ENCODE measurements at places on chromosomes 2 and 18.

DNA sequence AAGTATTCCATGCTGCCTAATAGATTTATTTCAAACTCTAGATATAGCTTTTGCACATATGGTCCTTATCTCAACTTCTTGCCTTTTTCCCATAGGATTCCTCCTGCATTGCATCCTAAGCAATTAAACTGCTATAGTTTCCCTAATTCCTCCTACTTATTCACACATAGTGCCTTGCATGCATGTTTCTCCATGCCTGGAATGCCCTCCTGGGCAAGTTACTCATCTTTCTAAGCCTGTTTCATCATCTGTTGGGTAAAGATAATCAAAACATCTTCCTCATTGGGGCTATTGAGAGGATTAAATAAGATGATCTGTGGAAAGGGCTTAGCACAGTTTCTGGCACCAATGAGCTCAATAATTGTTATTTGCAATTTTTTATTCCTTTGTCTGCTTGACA, 726.5 kb downstream of the SLC4A3 start:
- DNase-seq = no peak

GRCh38 chr2:1826226-1826905, 82.1 kb upstream of the PXDN start:
- no peak for DNase-seq

- no peak for DNase-seq
Measured at GRCh38 chr2:119996148-119996547, 16.7 kb upstream of the EPB41L5 start.

DNA sequence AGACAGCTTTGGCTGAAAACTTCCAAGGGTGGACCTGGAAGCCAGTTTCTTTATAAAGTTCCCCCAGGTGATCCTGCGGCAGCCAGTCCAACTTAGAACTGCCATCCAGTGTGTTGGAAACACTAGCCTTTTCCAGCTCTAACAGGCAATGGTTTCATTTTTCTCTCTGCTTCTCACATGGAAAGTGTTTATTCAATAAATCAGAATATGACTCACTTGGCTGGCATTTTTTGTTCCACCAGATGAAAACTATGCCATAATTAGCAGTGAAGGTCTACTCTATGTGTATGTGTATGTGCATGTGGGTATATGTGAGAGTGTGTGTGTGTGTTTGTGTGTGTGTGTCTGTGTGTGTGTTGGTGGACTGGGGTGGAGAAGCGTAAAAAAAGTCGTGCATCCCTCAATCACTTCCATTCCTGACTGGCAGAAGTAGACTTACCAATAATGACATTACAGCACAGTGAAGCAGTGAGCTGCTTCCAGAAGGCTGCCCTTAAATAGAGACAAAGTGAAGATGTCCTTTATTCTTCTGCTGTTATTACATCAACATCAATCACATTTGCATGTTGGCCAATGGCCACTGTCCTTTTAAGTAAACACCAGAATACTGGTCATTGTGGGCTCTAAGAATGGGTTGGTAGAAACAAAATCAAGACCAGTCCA, 90.9 kb upstream of the SETBP1 start:
- DNase-seq = no peak

DNA sequence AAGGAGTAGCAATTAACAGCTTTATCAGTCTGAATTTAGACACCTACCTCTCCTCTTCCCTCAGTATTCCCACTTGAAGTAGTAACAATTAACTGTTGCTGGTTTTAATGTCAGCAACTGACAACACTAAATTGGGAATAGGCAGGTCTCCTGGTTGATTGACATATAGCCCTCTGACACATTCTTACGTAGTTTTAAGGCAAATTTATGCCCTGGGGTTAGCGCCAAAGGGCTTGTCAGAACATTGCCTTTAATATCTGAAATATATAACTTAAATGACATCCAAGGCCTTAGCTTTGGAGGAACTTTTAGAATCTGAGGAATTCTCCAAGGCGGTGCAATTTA, 7.4 kb downstream of the ASXL3 start:
- no peak for DNase-seq

- no peak for DNase-seq
Measured at GRCh38 chr2:86031151-86031550, 74.5 kb downstream of the POLR1A start.

- no peak for DNase-seq
Measured at GRCh38 chr2:216431531-216431856, 19.2 kb downstream of the SMARCAL1 start.

GRCh38 chr2:133653056-133653455, 84.8 kb upstream of the NCKAP5 start:
- DNase-seq = no peak

- no peak for DNase-seq
Measured at GRCh38 chr2:189654641-189655040, 6.6 kb upstream of the ASNSD1 start.

All from CD8-positive, alpha-beta T cell (primary cell).